ENCODE measurements at places on chromosomes 16 and 17.

DNA sequence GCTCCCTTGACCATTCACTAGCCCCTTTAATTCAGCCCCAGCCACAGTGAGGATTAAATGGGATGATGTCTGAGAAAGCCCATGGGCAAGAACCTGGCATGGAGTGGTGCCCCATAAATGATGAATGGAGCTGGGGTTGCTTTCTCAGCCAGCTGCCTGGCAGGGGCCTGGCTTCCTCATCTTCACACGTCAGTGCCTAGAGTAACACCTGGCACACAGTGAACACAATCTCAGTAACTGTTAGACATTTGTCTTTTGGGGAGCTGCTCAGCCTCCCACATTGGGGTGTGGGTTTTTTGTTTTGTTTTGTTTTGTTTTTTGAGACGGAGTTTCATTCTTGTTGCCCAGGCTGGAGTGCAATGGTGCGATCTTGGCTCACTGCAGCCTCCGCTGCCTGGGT is 47.5 kb upstream of the MEOX1 start:
- no peak for DNase-seq

GRCh38 chr17:4500191-4500571 is 1.5 kb downstream of the SPNS2 start:
- DNase-seq: no peak

GRCh38 chr16:68089067-68089466 is 3.9 kb downstream of the NFATC3 start:
- DNase-seq: no peak

DNA sequence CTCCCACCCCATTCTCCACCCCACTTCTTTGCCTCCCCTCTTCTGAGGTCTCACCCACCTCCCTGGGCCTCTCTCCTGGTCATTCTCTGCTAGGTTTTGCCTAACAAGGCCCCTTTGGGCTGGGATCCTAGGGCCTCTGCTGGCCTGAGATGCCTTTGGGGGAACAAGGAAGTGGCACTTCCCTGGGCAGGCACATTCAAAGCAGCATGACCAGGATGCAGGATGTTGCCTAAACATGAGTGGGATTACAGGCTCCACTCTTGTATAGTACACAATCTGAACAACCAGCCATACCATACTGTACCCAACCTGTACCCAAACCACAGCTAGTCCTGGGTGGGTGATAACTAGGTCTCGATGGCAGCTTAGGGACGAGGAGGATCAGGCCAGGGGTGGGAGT is 9.0 kb downstream of the GALK1 start:
- no peak for DNase-seq

DNA sequence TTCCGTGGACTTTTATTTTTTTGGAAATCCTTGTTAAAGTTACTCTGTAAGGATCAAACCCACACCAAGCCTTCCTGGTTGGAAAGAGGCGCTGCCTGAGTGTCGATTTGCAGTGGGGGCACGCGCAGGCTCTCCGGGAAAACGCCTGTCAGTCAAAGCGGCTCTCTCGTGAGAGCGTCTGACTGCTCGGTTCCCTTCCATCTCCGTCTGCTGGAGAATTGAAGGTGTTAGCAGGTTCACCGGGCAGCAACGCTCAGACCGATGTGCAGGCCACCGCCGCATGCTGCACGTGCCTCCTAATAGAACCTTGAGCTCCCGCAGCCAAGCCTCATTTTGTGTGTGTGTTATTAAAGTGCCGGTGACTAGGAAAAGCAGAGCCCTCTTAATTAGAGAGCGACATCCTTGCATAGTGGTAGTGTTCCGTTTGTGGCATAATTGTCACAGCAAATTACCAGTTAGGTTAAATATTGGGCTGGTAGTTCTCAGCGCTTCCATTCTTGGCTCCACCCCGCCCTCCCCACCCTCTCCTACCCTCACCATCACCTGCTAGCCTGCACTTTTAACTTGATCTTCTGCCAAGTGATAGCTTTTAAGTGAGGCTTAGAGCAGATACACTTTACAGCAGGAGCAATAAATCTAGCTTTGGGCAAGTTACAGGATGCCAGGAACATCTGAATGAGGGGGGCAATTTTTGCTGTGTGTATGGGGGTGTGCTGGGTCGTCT is 75.5 kb downstream of the RPA1 start:
- no peak for DNase-seq

- no peak for DNase-seq
Measured at GRCh38 chr16:74743668-74744299, 30.8 kb downstream of the FA2H start.

GRCh38 chr17:35531160-35531559 is 6.3 kb downstream of the SLFN12L start:
- no peak for DNase-seq

DNA sequence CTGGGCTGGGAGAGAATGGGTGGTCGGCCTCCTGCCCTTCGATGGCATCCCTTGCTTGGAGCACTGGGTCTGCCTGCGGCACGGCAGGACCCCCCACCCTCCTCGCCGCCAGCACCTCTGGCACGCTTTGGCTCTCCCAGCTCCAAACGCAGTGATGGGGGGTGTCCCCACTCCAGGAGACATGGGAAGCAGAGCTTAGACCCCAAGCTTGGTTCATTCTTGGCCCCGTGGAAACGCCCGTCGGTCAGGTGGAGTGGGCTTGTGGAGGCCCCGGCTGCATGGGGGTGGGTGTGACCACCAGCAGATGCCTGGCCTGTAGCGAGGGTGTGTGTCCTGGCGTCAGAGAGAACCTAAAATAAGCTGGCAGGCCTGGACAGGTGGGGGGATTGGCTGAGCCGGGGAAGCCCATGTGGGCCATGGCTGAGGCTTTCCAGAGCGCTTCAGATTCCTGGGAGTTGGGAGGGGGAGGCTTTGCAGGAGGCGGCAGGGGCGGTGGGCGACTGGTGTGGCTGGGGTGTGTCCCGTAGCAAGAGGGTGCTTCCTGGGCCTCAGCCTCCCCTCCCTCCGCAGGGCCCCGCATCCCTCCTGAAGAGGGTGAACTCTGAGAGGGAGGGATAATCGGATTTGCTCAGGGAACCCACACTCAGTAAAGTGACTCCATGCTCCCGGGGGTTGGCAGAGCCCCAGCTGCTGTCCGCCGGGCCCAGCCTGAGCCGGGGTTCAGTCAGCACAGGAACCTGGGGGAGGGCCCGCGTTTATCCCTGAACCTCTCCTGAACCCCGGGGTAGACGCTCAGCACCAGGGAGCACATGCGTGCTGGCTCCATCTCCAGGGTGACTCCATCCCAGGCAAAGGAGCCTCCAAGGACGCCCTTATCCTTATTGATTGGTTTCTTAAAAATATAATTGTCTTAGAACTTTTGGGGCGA is 3.4 kb downstream of the CACNA1H start:
- DNase-seq: no peak

- DNase-seq: no peak
Measured at GRCh38 chr17:57785022-57785421, 39.9 kb upstream of the CCDC182 start.

DNA sequence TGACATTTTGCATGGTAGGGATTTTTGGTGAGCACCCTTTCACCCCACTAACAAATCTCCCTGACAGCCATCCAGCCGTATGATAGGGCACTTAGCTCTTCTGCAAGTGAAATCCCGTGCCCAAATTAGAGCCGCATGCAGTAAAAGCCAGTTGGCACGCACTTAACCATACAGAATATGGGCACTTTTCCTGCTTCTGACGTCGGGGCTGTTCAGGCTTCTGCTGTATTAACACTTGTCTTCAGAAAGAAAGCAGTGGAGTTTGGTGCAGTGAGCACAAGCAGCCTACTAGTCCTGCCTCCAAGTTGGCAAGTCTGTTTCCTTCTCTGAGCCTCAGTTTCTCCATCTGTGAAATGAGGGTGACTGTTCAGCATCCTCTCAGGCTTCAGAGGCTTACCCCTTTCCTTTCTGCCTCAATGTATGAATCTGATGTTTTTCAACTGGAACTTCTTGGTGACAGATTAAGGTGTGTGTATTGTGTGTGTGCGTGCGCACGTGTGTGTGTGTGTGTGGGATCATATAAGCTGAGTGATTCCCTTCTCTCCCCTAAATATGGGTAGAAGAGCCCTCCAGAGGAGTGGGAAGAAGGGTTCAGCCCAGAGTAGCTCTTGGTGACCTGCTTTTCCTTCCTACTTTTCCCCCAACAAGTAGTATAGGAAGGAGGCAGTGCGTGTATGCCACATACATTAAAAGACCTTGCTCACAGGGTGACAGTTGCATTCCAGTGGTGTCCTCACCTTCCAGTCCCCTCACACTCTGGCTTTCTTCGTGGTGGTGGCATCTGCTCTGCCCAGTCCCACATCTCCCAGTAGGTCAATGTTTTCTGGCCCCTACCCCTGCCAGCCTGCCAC is 19.0 kb downstream of the IGF2BP1 start:
- no peak for DNase-seq

DNA sequence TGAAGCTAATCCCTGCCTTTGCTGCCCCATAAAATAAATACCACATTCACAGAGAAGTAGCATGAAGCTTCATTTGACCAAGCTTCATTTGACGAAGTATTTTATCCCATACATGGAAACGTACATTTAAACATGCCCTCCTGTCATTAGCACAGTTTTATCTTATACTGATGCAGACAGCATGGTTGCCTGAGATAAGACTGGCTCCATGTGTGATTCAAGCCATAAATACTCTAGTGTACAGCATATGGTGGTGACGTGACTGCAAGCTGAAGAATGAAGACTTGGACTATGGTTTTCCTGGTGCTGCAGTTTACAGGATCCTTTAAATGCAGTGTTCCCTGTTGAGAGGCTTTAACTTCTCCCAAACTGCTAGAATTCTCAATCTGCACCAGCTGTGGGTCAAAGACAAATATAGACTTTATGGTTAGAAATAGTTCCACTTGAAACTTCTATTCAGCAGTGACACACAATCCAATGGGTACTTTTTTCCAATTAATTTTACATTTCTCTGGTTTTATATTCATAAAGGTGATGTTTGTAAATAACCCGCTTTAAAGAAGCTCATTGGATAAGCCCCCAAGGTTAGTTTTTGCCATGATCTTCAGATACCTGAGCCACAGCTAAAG is 64.9 kb downstream of the CYB561 start:
- DNase-seq: no peak

DNA sequence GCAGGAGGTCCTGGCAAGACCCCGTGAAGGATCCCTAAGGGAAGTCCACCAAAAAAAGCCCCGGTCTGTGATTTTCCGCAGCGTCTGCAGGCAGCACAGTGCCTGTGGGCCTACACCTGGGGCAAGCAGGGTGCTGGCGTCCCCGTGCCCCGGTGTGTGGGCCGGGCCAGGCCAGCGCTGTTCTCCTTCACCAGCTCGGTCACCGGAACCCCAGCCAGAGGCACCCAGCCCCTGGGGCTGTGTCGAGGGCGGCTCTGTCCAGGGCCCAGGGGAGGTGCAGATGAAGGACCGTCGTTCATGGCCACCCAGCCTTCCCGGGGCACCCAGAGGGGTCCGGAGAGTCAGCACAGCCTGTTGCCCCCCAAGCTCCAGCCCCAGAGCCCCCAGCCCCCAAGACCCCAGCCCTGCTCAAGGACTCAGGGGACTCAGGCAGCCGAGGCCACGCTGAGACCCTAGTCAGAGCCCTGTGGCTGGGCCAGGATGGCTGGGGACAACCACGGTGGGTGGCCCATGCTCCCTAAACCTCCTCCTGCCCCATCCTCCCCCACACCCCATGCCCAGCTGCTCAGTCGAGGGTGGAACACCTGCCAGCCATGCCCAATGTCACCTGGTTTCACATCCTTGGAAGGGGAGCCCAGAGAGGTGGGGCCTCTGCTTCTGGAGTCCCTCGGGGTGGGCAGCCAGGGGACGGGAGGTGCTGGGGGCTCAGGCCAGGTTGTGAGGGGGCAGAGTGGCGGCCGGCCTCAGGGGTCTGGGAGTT is 5.7 kb upstream of the C1QTNF8 start:
- no peak for DNase-seq

DNA sequence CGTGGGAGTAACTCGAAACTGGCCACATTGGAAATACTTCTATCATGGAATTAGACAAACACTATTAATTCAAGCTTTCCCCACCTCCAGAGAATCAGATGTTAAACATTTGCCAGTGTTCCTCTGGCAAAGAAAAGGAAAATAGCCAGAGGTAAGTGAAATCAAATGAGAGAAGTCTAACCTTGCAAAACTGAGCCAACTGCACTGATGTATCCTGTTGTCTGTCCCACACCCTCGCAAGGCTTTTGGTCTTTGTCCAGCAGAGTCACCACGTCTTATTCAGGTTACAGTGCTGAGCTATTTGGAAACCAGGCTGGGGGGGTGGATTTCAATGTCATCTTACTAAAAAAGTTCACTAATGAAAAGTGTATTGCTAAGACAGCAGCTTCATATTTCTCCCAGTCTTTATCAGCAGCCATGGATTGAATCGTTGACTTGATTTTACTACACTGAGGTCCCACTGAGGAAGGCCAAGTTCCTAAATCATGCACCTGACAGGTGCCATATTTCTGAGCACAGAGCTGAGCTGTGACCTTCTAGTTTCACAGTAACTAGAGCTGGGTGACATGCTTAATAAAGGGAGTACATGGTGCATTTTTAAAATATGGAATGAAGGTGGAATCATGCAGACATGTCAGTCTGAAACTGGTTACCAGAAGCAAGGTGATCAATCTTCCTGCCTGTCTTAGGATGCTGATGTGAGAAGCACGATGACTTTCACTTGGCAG is 85.2 kb upstream of the HSBP1 start:
- no peak for DNase-seq

GRCh38 chr16:1199347-1200013 is 25.6 kb downstream of the TPSG1 start:
- DNase-seq: no peak

- no peak for DNase-seq
Measured at GRCh38 chr17:17116406-17116805, 74.1 kb downstream of the MPRIP start.

DNA sequence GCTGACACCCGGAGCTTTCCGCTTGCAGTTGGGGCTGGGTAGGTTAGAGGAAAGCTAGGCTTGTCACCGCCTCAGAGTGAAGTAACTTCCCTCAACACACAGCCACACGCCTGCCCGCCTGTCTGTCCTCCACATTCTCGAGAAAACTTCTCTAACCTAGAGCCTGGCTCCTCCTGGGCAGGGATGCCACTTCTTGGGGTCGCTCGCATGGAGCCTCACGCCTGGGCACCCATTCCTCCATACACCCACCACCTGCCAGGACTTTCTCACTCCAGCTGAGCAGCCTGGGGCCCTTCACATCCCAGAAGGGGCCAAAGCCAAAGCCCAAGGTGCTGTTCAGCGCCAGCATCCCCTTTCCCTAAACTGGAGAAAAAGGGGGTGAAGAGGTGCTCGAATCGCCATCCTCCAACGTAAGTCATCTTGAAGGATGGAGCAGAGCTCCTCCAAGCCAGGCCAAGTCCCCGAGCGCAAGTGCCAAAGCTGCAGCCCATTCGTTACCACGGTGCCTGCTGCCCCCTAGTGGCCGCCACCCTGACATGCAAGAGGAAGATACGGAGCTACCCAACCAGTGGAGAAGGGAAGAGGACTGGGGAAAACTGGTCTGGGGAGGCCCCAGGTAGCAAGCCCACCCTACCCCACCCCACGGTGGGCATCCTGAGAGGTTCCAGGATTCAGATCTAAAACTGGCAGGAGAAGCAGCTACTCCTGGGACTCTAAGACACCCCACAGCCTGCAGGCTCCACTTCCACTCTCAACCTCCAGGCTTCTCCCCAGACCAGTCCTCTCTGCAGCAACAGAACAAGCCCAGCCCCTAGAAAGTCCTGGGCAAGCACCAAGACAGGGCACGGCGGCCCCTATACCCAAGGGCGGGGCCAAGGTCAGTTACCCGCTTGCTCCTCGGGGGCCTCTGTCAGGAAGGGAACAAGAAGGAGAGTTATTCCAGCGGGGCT is 63.1 kb downstream of the MYO18A start:
- DNase-seq: no peak
